Smooth muscle cell of the pulmonary artery (primary cell): ENCODE measurements at places on chromosomes 16 and 17. TPM values are rescaled to one million over a fixed set of nuclear protein-coding genes. Genes with fewer than 3 reads are reported as not detected.

RMI2 gene
- total RNA-seq = 1.7 and 4.0 TPM in 2 replicates

LDHD gene
- 2.3 and 5.0 TPM in 2 replicates for total RNA-seq

CES1 gene
- 0.13 and 5.8 TPM in 2 replicates for total RNA-seq

KRT31 gene
- not detected in 2 replicates for total RNA-seq

DNASE1 gene
- total RNA-seq = 23.7 and 26.2 TPM in 2 replicates

OVCA2 gene
- 20.4 and 22.2 TPM in 2 replicates for total RNA-seq

SMIM5 gene
- total RNA-seq = 0.07 TPM in 1 of 2 replicates, not detected in the other

SCO1 gene
- total RNA-seq = 28.6 and 41.5 TPM in 2 replicates

ST6GALNAC1 gene
- total RNA-seq = 0.43 TPM in 1 of 2 replicates, not detected in the other
